ENCODE measurements at places on chromosomes 5 and 9.

DNA sequence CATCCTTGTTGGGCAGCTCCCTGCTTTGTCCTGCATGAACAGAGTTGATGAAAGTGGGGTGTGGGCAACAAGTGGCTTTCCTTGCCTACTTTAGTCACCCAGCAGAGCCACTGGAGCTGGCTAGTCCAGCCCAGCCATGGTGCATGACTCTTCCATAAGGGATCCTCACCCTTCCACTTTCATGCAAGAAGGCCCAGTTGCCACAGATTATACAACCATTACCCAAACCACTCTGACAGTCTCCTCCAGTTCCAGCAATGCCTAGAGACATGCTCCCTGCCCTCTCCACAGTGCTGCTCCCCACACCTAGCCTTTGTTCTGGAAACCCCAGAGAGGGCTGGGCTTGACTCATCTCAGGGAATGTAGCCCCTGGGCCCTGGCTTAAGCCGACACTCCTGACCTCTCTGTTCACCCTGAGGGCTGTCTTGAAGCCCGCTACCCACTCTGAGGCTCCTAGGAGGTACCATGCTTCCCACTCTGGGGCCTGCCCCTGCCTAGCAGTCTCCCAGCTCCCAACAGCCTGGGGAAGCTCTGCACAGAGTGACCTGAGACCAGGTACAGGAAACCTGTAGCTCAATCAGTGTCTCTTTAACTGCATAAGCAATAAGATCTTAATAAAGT is 3.9 kb downstream of the SLC35A4 start:
- DNase-seq = no peak

- DNase-seq = no peak
Measured at GRCh38 chr5:179409806-179410205, 64.5 kb upstream of the ADAMTS2 start.

DNA sequence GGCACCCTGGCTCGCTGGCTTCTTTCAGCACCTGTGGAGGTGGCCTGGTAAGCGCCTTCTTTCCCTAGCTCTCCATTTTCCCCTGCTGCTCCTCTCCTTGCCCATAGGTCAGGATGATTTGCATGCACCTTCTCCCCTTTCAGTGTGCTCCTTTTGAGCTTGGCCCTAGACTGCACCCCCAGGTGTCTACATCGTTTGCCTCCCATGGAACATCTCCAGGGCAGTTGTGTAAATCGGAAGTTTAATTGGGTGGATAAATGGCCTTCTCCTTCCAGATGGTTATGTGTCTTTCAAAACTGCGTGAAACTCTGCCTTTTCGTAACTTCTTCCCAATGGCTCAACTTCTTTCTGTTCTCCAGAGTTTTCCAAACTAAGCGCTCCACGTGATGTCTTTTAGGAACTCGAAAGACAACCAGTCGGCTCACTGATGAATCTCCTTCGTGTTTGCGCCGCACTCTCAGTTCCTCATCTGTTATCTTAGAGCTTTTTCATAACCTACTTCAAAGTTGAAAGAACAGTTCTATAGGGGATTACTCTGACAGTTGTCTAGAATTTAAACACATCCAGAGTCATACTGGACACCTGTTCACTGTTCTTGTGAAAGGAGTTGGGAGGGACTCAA is 1.7 kb downstream of the ADAMTS19 start:
- no peak for DNase-seq

DNA sequence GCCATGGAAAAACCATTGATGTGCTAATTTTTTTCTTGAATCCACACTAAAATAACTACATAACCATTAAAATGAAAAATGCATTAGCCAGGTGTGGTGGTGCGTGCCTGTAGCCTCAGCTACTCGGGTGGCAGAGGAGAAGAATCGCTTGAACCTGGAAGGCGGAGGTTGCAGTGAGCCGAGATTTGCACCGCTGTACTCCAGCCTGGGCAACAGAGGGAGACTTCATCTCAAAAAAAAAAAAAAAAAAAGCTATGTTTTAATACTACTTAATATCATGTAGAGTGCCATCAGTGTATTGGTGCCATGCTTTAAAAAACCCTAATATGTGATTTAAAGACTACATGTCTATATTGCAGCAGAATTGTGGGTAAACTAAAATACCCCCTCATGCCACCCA is 58.9 kb downstream of the NDFIP1 start:
- DNase-seq = no peak

- no peak for DNase-seq
Measured at GRCh38 chr5:178797101-178797521, 62.6 kb upstream of the ZNF354B start.

DNA sequence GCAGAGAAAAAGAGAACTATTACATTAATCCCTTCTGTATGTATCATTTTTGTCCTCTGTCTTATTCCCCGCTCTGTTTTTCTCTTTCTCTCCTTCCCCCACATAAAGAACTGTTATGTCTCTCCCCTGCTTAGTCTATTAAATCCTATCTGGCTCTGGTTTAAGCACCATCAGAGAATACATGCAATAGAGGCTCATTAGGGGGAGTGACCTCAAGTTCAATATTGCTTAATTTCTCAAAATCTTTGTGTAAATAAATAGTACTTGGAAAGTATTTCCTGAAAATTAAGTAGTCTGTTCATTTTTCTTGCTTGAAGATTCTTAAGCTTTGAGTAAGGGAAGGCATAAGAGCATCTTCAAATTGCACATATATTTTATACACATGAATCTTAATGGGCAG is 41.2 kb upstream of the FAM174A start:
- no peak for DNase-seq

DNA sequence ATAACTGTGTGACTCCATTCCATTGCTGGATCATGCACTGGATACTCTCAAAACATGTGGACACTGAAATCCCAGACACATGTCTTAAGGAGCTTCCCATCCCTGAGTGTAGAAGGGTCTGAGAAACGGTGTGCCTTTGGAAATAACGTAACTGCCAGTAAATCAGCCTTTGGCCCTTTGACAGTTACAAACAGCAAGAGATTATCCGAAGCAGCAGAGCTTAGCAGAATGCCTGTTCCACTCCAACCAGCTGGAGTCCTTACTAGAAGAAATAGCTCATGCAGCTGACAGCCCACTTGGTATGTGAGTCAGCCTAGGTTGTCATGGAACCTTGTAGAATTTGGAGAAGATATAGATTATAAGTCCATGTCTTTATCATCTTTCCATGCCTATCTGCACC is 7.0 kb downstream of the TMEM252 start:
- no peak for DNase-seq

GRCh38 chr5:57466544-57466943 is 16.1 kb downstream of the ACTBL2 start:
- DNase-seq = no peak
